Foreskin keratinocyte (primary cell): ENCODE measurements at places on chromosomes 5 and 9. TPM values are rescaled to one million over a fixed set of nuclear protein-coding genes. Genes with fewer than 3 reads are reported as not detected.

The SLC6A19 gene
- not detected in 2 replicates for total RNA-seq

The INSL4 gene
- not detected in 2 replicates for total RNA-seq

The SLC1A1 gene
- not detected in 2 replicates for total RNA-seq

The SH3RF2 gene
- total RNA-seq, result 37.1 and 40.7 TPM in 2 replicates

The GABRA1 gene
- total RNA-seq, result not detected in 2 replicates

The CDX1 gene
- not detected in 2 replicates for total RNA-seq

The PCDHGA6 gene
- 0.04 and 0.14 TPM in 2 replicates for total RNA-seq

The GDA gene
- 0.46 and 1.2 TPM in 2 replicates for total RNA-seq

The ANGPTL2 gene
- 0.32 and 0.37 TPM in 2 replicates for total RNA-seq

The TTC16 gene
- total RNA-seq, result not detected in 2 replicates

The ACOT12 gene
- not detected in 2 replicates for total RNA-seq

The CATSPER3 gene
- total RNA-seq, result 0.10 and 0.18 TPM in 2 replicates

The MLANA gene
- not detected in 2 replicates for total RNA-seq

The LIFR gene
- 0.65 and 0.92 TPM in 2 replicates for total RNA-seq

The GABBR2 gene
- not detected in 2 replicates for total RNA-seq

The FOXI1 gene
- not detected in 2 replicates for total RNA-seq

The LCNL1 gene
- total RNA-seq, result not detected in 2 replicates

The TRPM6 gene
- total RNA-seq, result 0.28 and 0.41 TPM in 2 replicates

The LRRC8A gene
- total RNA-seq, result 127 and 152 TPM in 2 replicates

The TOPORS gene
- total RNA-seq, result 19.5 and 20.3 TPM in 2 replicates

The LRRC70 gene
- total RNA-seq, result 0.31 and 0.39 TPM in 2 replicates

The MYMK gene
- not detected in 2 replicates for total RNA-seq

The PCDHGA7 gene
- total RNA-seq, result under 0.01 and 0.17 TPM in 2 replicates

The SLC22A4 gene
- total RNA-seq, result 1.4 and 1.7 TPM in 2 replicates
